ENCODE measurements at places on chromosomes 5 and 9.

DNA sequence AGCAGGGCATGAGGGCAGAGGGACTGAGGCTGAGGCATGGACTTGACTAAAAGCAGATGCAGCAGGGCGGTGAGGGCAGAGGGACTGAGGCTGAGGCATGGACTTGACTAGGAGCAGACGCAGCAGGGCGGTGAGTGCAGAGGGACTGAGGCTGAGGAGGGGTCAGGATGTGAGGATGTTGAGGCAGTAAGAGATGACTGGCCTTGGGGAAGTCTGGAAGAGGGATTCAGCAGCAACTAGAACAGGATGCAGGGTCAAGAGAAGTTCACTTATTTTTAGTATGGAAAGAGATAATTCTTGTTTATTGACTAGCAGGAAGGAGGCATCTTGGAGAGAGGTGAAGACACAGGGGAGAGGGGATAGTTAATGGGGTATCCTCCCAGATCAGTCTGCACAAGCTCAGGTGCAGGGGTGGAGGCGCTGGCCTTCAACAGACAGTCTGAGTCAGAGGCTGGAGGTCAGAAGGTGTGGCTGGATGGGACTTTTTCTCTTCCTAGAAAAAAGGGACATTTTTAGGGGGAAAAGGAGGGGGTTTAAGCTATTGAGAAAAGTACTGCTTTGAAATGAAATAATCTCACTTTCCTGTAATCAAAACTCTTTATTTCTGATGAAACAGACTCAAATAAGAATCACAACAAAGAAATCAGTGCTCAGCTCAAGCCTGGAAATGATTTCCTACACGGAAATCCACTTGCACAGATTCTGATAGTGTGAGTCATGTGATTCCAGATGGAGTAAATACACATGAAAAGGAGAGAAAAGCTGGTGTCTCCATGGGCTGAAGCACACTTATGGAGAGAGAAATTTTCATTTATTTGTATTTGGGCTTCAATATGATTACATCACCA lies 130.9 kb downstream of the PALM2AKAP2 start:
- no peak overlapping the region for H3K4me3 ChIP-seq
- H3K27ac ChIP-seq: no peak overlapping the region
- no peak for DNase-seq
- H3K36me3 ChIP-seq: no peaks in the 10 kb centered on the region
- H3K27me3 ChIP-seq: no peaks in the 10 kb centered on the region

DNA sequence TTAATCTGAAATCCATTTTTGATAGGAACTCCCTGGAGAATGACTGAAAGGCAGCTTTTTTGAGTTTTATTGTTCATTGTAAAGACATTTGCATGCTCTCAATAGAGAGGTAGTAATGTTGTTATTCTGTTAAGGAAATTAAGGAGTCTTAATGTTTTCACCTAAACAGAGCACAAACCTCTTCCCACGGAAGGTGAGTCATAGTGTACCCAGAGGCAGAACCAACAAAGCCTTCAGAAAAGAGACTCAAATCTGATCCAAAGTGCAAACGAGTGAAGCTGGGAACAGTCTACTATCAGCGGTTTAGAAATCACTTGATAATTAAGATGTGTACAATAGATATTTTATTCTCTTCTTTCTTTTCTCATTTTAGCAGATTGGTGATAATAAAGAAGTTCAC lies 470.5 kb downstream of the PLK2 start:
- H3K27me3 ChIP-seq: no peaks in the 10 kb centered on the region
- H3K36me3 ChIP-seq: no peaks in the 10 kb centered on the region
- no peak overlapping the region for H3K27ac ChIP-seq
- no peak overlapping the region for H3K4me3 ChIP-seq

DNA sequence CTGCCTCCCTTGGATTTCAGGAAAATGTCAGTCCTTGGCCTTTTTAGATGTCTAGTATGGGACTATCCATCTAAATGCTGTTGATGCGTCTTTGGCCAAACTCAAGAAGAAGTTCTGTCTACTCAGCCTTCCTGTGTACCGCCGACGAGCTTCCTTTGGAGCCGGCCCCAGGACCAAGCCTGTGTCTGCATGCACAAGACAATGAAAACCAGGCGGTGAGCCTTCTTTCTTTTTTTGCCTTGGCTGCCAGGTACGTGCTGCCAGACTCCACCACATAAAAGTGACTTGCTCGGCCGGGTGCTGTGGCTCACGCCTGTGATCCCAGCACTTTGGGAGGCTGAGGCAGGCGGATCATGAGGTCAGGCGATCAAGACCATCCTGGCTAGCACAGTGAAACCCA lies 6.0 kb upstream of the NEURL1B start:
- no peak for DNase-seq
- H3K4me3 ChIP-seq: no peak overlapping the region
- no peaks in the 10 kb centered on the region for H3K27me3 ChIP-seq
- no peaks in the 10 kb centered on the region for H3K36me3 ChIP-seq

DNA sequence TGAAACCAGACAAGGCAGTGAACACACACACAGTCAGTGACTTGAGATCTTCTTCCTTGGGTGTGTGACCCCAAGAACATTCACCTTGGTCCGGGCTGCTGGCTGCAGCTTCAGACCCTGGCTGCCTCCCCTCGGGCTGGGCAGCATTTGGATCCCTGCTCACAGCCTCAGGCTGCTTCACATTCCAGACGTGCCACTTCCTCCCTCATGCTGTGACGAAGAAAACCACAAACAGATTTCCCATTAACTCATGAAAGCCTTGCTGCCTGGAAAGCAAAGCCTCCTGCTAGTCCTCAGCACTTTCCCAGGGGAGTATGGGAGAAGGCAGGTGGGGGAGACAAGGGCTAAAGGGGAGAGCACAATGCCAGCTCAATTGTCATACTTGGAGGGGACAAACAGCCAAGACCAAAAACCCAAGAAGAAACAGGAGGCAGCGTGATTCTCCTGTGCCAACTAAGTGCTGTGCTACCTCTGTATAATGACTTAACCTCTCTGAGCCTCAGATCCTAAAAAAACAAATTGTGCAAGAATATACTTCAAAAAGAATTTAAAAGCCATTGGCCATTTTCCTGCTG lies 594.6 kb upstream of the BRINP1 start:
- no peak for DNase-seq
- no peak overlapping the region for H3K27ac ChIP-seq
- H3K36me3 ChIP-seq: no peaks in the 10 kb centered on the region
- no peak overlapping the region for H3K4me3 ChIP-seq
- H3K27me3 ChIP-seq: no peaks in the 10 kb centered on the region

DNA sequence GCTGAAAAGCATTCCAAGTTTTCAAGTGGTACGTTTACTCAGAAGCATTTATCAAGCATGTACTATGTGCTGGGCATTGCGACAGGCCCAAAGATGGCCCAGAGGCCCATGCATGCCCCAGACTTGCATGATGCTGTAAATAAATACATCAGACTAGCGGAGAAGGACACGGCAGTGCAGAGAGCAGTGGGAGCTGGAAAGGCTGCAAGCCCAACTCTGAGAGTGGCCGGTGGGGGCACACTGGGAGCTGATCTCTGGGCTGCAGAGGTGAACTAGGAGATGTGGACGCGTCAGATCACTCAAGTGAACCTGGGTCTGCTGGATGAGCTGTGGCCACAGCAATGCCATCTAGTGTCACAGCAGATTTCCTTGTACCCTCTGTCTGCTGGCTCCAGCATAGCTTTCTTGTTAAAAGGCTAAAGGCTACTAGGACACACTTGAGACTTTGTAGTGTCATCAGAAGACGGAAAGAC lies 246.9 kb downstream of the FANCC start:
- H3K36me3 ChIP-seq: no peaks in the 10 kb centered on the region
- DNase-seq: no peak
- H3K4me1 ChIP-seq: peaks cover 17% of the 10 kb centered on the region
- no peak overlapping the region for H3K27ac ChIP-seq

GRCh38 chr5:39451276-39451941 lies 26.6 kb upstream of the DAB2 start:
- DNase-seq: no peak
- H3K4me1 ChIP-seq: no peaks in the 10 kb centered on the region
- no peak overlapping the region for H3K4me3 ChIP-seq
- H3K36me3 ChIP-seq: no peaks in the 10 kb centered on the region
- H3K27ac ChIP-seq: no peak overlapping the region

GRCh38 chr9:137486545-137487453 lies 27.7 kb upstream of the NSMF start:
- no peak for DNase-seq
- H3K36me3 ChIP-seq: no peaks in the 10 kb centered on the region
- H3K4me1 ChIP-seq: peaks cover 2% of the 10 kb centered on the region
- H3K27ac ChIP-seq: no peak overlapping the region
- H3K4me3 ChIP-seq: no peak overlapping the region

Measured in ovary (tissue), 10 donors.